NCI-H748 treated with DMSO at 0.1 percent for 48 hours (cell line): ENCODE measurements at places on chromosomes 2 and 18.

- DNase-seq, result no peak
These were observed 81.3 kb downstream of the NEURL3 start for GRCh38 chr2:96423828-96424227.

- no peak for DNase-seq
These were observed 37.4 kb downstream of the SH3BP4 start for GRCh38 chr2:234989183-234989701.

DNA sequence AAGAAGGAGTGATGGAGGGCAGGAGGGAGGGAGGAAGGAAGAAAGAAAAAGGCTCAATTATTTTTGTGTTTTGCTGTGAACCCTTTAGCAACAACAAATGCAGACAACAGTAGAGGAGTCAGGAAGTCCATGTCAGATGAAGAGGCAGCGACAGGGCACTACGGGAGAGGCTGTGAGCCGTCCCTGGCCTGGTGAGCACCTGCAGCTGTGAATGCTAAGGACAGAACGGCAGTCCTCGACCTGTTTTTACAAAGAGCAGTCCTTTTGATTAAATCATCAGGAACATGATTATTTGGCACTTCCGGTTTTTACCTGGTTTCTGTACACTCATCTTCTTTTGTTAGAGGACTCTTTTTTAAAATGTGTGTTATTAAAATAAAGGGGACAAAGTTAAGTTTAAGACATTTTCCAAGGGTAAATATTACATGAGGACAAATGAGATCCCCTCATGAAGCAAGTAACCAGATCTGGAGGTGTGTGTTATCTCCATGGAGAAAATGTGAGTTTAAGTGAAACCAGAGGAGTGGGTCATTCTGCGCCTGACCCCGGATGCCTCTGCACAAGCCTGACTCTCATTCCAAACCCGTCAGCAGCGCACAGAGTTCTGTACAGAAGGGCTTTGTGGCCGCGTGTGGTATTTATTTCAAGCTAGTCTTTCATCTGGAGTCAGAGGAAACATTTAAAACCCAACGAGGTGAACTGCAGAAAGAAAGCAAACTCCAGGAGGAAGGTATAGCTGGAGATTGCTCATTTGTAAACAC is 492.5 kb downstream of the SOX11 start:
- DNase-seq, result peak; percentile 15

GRCh38 chr2:197161774-197162173 is 148.8 kb downstream of the ANKRD44 start:
- no peak for DNase-seq

DNA sequence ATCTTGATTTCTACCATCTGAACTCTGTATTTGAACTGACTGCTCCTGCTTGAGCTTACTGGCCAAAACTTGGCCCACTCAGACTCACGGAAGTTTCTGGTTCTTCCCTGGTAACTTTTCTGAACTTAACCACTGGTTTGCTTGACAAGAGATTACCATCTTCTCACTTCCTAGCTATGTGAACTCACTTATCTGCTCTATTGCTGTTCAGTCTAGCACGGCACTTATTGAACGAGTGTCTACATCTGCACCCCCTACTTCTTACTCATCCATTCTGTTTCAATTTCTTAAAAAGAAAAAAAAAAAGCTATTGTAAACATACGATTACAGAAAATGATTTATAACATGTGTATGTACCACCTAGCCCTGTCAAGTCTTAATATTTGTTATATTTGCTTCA is 9.0 kb downstream of the CKAP2L start:
- no peak for DNase-seq

- DNase-seq, result no peak
These were observed 233.4 kb downstream of the PHLPP1 start for GRCh38 chr18:62948788-62949187.

DNA sequence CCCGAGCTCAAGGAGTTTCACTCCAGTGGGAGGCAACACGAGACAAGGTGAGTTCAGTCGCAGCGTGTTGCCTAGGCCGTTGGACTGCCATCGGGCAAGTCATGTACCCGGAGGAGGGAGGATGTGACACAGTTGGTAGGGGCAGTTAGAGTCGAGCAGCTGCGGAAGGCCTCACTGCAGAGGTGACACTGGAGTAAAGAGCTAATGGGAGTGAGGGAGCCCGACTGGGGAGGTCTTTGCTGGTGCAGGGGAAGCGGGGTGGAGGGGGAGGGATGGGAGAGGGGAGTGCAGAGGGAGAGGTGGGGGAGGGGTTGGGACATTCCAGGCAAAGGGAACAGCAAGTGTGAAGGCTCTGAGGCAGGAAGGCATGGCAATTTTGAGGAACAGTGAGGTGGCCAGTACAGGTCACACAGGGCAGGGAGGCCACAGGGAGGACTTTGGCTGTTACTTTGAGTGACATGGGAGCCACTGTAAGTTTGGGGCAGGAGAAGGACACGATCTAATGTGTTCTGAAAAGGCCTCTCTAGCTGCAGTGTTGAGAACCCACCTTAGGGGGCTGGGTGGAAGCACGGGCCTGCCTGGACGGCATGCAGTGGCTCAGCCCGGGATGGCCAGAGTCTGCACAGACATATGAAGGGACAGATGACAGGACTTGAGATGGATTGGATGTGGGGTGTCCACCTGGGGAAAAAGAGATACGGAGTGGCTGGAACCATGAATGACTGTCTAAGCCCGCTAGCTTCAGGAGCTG is 61.1 kb downstream of the KCNF1 start:
- DNase-seq, result no peak

DNA sequence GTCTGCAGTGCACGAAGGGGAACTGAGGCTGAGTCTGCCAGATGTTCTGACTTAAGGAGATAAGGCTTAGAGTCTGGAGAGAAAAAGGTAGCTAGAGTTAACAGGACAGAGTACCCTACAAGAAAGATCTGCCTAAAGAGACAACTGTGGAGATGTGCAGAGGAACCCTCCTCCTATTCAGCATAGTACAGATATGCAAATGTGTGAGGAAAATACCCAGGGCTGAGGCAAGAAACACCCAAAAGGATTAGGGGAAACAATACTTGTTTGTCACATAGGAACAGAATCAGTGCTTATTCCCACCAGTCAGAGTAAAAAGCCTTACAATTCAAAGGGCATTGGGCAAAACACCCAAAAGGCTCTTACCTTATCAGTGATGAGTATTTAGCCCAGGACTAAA is 67.8 kb downstream of the SS18 start:
- no peak for DNase-seq

DNA sequence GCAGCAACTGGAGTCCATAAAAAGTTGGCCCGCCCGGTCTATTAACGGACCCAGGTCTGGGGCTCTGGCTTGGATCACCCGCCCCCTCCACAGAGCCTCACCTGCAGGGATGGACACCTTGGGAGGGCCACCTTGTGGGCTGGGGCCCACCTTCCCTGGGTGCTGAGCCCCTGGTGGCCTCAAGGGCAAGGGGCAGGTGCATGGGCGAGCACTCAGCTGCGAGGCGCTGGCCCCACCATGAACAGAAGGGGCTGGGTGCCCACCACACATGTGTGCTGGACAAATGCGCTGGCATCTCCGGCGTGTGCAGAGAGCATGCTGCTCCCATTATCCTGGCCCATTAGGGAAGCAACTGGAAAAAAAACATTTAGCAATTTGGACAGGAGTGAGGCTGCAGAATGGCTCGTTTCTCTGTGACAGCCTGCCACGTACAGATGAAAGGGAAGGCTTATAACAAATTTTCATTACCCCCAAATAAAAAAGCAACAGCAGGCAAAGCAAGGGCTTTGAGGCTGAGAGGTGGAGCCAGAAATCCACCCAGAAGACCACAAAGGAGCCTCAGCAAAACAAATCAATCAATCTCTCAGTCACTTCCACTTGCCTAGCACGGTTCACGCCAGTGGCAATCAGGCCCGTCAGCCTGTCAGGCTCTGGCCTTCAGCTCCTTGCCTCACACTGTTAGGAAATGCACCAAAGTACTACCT is 253.1 kb upstream of the ZNF521 start:
- no peak for DNase-seq

- no peak for DNase-seq
These were observed 304.5 kb downstream of the SLC8A1 start for GRCh38 chr2:40147360-40147759.

GRCh38 chr2:38057651-38058410 is 18.1 kb downstream of the CYP1B1 start:
- DNase-seq, result no peak

DNA sequence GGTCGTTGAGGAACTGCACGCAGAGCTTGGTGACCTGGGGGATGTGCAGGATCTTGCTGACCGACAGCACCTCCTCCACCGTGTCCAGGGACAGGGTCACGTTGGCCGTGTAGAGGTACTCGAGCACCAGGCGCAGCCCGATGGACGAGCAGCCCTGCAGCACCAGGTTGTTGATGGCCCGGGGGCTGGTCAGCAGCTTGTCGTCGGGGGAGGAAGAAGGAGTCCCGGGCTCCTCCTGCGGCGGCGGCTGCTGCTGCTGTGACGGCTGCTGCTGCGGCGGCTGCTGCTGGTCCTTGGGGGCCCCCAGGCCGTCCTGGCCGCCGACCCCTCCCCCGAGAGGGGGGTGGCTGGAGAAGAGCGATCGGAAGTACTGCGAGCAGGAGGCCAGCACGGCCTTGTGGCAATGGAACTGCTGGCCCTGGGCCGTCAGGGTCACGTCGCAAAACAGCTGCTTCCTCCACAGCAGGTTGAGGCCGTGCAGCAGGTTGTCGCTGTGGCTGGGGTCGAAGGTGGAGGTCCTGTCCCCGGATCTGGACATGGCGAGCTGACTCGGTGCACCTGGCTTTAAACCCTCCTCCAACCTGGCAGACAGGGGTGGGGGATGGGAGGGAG is 2.7 kb downstream of the KLHL14 start:
- no peak for DNase-seq
